ENCODE measurements at places on chromosomes 2 and 18.

DNA sequence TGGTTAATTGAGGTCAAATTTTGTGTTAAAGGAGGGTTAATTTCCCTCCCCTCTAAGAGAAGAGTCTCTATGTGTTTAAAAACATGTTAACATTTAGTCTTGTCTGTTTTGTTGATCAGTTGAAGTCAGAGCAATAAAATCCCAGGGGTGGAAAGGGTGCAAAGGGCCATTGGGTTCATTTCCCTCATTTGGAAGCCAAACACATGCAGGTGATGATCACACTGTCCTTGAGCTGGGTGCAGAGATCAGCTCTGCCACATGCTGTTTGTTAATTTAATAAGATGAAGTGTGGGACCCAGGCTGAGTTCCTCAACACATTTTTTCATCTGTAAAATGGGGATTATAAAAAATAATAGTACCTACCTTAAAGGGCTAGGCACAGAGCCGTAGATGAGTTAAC is 260.9 kb downstream of the LPIN1 start:
- H3K36me3 ChIP-seq = no peaks in the 10 kb centered on the region
- no peak overlapping the region for H3K4me3 ChIP-seq
- H3K4me1 ChIP-seq = peaks cover 18% of the 10 kb centered on the region

GRCh38 chr2:29165362-29166241 is 50.4 kb downstream of the CLIP4 start:
- DNase-seq = no peak
- no peaks in the 10 kb centered on the region for H3K27me3 ChIP-seq
- H3K4me1 ChIP-seq = no peaks in the 10 kb centered on the region
- H3K36me3 ChIP-seq = peaks cover 3% of the 10 kb centered on the region

DNA sequence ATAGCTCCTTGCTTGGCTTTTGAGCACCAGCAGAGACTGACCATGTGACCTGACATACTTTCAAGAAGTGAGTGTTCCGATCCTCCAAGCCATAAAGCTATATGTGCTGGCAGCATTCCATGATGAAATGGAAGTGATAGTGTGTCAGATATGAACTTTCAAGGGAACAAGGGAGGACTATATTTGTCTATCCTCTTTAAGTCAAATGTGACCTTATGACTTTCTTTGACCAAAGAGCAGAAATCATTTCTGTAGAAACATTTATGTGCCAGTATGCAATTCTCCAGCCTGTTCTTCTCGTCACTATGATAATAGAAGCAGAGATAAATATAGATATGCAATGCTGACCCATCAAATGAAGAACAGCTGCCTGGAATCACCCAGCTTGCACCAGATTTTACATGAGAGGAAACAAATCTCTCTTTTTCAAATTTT is 14.4 kb downstream of the HYCC2 start:
- no peak overlapping the region for H3K4me3 ChIP-seq
- no peaks in the 10 kb centered on the region for H3K27me3 ChIP-seq
- H3K36me3 ChIP-seq = no peaks in the 10 kb centered on the region
- no peak for DNase-seq
- H3K27ac ChIP-seq = no peak overlapping the region

GRCh38 chr18:22900558-22901238 is 32.4 kb upstream of the RBBP8 start:
- H3K4me1 ChIP-seq = no peaks in the 10 kb centered on the region
- H3K27me3 ChIP-seq = no peaks in the 10 kb centered on the region

DNA sequence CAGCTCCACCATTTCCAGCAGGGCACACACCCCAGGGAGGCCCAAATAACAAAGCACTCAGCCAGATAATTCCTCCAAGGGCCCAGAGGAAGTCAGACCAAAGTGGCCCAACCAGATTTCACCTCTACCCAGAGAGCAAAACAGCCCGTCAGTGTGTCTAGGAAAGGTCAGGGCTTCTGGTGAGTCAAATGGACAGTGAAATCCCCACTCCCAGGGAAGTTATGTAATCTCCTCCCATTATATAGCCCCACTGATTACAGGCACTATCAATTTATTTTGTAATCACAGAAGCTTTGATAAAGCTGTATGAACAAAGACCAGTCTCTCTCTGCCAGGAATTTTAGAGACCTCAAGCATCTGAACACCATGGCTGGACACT is 4.0 kb downstream of the B4GALT6 start:
- H3K27ac ChIP-seq = no peak overlapping the region
- no peak overlapping the region for H3K4me3 ChIP-seq
- H3K27me3 ChIP-seq = no peaks in the 10 kb centered on the region
- no peak for DNase-seq

- H3K4me3 ChIP-seq = no peak overlapping the region
- H3K27ac ChIP-seq = no peak overlapping the region
- H3K36me3 ChIP-seq = peaks cover 8% of the 10 kb centered on the region
- no peaks in the 10 kb centered on the region for H3K4me1 ChIP-seq
- H3K27me3 ChIP-seq = no peaks in the 10 kb centered on the region
- DNase-seq = no peak
These were observed 24.4 kb downstream of the SERTAD2 start for GRCh38 chr2:64629329-64629781.
